ENCODE measurements at places on chromosomes 3 and 15.

GRCh38 chr15:73021139-73021621 lies 31.1 kb upstream of the NEO1 start:
- no peak for DNase-seq

GRCh38 chr3:126320517-126321293 lies 36.5 kb downstream of the KLF15 start:
- no peak for DNase-seq

GRCh38 chr3:39082666-39083313 lies 24.6 kb downstream of the GORASP1 start:
- no peak for DNase-seq

- no peak for DNase-seq
These were observed 100.8 kb downstream of the CPN2 start for GRCh38 chr3:194250098-194251002.

DNA sequence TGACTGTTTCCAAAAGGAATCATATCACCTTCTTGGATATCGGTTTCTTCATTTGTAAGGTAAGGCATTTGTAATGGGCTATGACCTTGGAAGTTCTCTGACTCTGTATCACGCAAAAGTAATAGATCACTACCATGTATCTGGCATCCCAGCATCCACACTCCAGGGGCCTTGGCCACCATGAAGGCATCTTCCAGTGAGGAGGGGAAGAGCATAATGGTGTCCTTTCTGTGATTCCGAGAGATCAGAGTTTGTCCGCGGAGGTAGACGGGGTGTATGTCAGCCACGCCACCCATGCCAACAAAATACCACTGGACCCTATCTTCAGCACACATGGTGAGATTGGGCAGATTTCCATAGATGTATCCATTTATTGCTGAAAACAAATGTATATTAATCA lies 48.1 kb upstream of the CP start:
- DNase-seq, result no peak

GRCh38 chr3:61464518-61465140 lies 96.7 kb upstream of the PTPRG start:
- no peak for DNase-seq

- no peak for DNase-seq
These were observed 33.1 kb downstream of the ASB7 start for GRCh38 chr15:100635406-100636071.

- no peak for DNase-seq
These were observed 102.9 kb upstream of the ABHD17C start for GRCh38 chr15:80591938-80592825.

- no peak for DNase-seq
These were observed 140.3 kb downstream of the FEZF2 start for GRCh38 chr3:62233065-62233464.

GRCh38 chr3:49386056-49386756 lies 25.6 kb downstream of the RHOA start:
- DNase-seq, result no peak

DNA sequence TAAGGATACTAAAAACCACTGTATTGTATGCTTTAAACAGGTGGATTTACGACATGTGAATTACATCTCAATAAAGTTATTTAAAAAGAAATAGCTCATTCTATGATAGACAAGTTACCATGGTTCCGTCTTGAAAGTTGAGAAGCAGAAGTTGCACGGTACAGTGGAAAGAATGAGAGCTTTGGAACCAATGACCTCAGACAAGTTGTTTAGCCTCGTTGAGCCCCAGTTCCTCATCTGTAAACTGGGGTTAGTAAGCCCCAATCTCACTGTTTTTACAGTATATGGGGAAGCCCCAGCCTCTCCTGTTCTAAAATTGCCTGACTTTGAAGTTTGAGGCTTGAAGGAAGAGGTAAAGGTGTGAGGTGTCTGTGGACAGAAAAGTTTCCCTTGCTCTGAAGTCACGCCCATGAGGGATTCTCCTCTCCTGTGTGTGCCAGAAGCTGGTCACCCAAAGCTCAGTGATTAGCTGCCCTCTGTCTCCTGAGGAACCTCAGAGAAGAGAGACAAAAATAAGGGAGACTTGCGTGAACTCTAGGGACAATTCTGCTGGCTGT lies 10.0 kb downstream of the CRYGS start:
- DNase-seq, result no peak

DNA sequence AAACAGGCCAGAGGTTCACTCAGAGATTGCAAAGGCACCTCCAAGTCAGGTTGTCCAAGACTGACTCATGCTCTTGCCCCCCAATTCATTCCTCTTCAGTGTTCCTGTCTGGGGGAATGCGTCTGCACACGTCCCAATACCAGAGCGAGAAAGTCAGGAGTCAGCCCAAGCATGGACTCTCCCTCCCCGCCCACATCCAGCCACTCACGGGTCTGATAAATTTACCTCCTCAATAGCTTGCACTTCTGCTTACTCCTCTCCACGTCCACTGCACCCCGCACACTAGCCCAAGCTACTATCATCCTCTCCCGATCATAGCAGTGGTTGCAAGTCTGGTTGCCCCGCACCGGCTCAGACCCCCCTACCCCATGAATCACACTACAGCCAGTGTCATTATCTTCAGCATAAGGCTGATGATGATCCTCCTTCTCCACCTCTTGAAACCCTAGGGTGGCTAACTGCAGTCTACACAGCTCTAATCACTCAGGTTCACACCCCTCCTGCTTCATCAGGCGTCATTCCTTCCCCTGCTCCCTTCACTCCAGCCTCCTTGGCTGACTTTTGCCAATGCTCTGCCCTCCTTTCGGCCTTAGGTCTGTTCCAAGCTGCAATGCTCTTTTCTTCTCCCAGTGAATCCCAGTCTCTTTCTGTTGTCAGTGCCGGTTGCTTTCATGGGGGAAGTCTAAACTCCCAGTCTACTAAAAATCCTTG lies 27.6 kb upstream of the MYO1E start:
- no peak for DNase-seq
